Stimulated activated CD4-positive, alpha-beta T cell treated with anti-CD3 and anti-CD28 coated beads, Interleukin-12 subunit alpha, Interleukin-12 subunit beta, amount 100 ng/mL, for 4 hours (primary cell): ENCODE measurements at places on chromosomes 3 and 15.
A peak's percentile ranks its signal among the peaks of the same experiment; 100 is the strongest.

DNA sequence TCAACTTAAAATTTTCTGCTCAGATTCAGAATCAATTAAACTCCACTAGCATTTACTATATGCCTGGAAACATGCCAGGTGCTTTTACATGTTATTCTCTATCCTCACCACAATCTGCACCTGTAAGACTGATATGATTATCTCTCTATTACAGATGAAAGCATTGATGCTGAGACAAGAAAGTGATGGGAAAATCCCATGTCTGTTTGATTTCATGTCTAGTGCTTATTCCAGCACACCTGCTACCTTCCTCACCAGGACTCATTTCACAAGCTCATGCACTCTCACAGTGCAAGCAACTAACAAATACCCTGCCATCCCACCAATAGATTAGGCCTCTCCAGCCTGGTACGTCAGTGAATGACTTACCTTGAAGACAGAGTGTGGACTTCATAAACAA is 25.0 kb upstream of the BCL6 start:
- no peak for DNase-seq

DNA sequence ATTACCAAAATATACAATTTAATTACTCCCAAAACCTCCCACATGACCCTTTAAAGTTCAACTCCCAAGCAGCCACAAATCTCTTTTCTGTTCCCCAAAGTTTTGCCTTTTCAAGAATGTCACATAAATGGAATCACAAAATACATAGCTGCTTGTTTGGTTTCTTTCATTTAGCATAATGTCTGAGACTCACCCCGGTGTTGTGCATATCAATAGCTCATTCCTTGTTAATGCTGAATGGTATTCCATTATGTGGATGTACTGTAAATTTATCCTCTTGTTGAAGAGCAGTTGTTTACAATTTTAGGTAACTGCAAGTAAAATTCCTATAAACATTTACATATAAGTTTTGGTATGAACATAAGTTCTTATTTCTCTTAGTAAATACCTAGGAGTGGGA is 15.5 kb downstream of the NAA50 start:
- DNase-seq = no peak

DNA sequence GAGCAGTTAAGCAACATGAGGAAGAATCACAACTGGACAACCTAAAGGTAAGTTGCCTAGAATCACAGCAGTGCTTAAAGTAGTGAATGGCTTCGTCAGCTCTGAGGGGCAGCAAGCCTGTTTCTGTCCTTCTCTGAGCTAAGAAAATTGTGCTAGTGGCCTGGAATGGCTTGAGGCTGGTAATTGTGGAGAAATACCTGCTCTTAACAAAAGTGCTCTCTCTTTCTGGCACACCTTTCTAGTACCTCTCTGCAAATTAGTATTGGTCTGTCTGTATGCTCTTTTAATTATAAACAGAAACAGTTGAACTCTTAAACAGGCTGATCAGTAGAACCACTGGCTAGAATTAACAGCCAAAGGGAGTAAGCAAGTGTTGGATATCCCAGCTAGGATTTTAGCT is 11.6 kb downstream of the SNX1 start:
- DNase-seq = no peak

GRCh38 chr15:40046721-40047414 is 7.9 kb upstream of the SRP14 start:
- no peak for DNase-seq

GRCh38 chr3:128167973-128168674 is 14.8 kb downstream of the EEFSEC start:
- no peak for DNase-seq

DNA sequence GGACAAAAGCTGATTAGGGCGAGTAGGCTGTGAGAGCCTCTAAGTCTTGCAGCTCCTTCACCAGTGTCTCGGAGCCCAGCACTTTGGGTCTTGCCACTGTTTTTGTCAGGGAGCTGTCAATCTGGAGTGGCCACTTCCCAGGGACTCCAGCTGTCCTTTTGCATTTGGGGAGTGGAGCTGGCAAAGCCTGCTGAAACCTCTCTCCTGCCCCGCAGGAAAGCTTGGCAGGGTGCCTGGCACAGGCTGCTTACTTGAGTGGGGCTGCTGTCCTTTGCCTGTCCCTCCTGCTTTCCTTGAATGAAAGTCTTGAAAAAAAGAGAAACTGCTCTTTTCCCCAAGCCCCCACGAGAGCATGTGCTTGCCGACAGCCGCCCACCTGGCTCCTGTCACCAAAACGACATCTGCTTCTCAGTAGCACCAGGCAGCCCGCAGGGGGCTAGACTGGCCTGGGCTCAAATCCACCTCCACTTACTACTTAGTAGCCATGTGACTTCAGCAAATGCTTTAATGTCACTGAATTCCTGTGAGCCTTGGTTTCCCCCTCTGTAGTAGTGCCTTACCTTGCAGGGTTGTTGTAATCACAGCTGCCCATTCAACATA is 13.7 kb downstream of the USP13 start:
- no peak for DNase-seq

DNA sequence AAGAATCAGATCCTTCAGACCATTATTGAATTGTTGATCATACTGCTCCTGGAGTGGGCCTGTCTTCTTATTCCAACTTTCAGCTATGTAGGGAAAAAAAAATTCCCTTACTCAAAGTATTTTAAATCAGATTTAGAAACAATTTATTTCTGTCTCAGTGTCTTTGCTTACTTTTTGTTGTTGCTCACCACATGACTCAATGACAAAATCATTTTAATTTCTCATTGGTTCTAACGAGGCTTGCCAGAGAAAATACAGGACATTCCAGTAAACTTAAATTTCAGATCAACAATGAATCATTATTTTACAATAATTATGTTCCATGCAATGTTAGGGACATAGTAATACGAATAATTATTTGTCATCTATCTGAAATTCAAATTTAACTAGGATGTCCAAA is 748.5 kb upstream of the CBLB start:
- DNase-seq = no peak

DNA sequence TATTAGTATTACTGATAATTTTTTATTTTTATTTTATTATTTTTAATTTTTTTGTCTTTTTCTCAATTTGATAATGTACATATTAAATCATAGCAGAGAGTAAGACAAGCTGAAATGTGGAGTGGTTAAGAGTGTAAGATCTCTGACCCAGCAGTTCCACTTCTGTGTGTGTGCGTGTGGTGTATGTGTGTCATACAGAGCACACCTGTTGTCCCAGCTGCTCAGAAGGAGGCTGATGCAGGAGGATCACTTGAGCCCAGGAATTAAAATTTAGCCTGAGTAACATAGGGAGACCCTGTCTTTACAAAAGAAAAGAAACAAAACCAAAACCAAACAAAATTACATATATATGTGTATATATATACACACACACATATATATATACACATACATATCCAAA is 1.4 kb upstream of the CIDEC start:
- no peak for DNase-seq

DNA sequence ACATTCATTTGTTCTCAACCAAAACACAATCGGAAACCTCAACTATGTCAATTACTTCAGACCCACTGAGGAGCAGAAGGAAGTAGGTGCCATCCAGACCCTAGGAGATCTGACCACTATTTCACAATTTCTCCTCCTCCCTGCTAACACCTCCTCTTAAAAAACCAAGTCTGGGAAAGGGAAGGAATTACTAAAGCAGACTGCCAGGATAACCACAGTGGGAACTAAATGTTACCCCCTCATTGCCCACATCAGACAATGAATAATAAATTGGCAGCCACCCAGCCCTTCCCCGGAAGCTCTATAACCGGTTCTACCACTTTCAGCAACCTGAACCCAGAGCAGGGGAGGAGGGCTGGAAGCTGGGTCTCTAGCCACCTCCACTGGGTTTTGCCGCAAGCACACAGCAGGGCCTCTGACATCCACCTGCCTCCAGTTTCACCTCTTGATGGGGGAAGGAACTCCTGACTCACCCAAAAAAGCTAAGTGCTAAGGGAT is 17.6 kb downstream of the C15orf62 start:
- DNase-seq = peak; percentile 60
